ENCODE measurements at places on chromosomes 12 and 14. TPM values are rescaled to one million over a fixed set of nuclear protein-coding genes. Genes with fewer than 3 reads are reported as not detected.

DNA sequence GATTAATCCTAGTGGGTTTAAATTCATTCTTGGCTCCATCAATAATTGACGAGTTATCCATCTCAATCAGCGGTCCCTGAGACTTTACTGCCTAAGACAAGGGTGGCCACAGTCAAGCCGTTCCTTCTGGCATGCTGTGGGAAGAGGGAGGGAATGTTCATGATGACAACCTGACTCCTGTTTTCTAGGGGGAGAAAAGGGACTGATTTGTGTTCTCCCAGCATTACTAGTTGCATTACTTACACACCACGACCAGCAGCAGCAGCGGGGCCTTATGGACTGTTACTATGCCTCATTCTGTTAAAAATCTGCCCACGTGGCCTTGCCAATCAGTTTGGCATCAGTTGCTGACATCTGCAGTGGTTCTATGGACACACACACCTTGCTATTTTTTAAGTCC lies 29.9 kb downstream of the PLEKHG7 start:
- no peak for DNase-seq

The RNASE1 gene
- 61.0 TPM for total RNA-seq

DNA sequence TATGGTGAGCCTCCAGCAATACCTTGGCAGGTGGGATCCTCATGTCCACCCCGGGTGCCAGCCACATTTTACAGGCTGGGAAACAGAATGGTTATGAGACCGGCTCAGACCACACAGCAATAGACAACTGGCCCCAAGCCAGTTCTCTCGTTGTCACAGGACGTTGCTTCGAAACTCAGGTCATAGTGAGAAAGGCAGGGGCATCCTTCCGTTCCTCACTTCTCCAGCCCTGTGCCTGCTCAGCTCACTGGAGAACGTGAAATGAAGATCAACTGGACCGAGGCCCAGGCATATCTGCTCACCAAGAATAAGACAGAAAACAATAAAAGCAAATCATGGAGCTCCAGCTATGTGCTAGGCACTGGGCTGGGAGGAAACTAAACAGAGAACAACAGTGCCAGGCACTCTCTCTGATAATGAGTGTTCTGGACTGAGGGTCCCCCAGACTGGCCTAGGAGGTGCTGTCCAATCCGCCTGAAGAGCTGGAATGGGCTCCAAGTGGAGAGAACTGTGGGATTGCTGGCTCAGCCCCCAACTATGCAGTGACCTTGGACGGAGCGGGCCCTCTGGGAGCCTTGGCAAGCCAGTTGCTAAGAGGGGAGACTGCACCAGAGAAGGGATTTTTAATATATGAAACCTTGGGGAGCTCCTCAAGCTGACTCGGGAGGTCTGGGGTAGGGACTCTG lies 18.8 kb upstream of the FAIM2 start:
- no peak for DNase-seq

GRCh38 chr12:104598342-104599271 lies 141.9 kb downstream of the CHST11 start:
- no peak for DNase-seq

GRCh38 chr12:1591543-1591942 lies 2.8 kb downstream of the FBXL14 start:
- no peak for DNase-seq

The COX14 gene
- total RNA-seq: 73.5 TPM

The CD27 gene
- total RNA-seq: not detected

- DNase-seq: no peak
Measured at GRCh38 chr12:60148831-60149230, 553.0 kb downstream of the SLC16A7 start.

DNA sequence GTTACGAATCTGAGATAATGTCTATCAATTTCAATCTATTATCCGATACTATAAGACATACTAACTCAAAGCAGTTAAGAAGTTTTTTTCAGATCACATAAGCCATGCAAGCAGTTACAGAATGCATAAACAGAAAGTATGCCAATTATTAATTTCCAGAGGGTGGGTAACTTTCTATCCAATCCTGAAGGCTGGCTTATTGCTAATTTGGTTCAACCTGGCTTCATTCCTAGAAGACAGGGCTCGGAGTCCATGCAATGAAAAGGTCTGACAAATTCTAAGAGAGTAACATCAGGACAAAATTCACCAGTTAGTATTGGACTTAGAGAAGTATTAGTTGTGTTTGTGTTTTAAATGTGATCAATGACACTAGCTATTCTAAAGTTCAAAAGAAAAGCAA lies 15.0 kb downstream of the FERMT2 start:
- no peak for DNase-seq

- DNase-seq: peak; percentile 30
Measured at GRCh38 chr14:52551696-52552062, 626 bp downstream of the TXNDC16 start.

DNA sequence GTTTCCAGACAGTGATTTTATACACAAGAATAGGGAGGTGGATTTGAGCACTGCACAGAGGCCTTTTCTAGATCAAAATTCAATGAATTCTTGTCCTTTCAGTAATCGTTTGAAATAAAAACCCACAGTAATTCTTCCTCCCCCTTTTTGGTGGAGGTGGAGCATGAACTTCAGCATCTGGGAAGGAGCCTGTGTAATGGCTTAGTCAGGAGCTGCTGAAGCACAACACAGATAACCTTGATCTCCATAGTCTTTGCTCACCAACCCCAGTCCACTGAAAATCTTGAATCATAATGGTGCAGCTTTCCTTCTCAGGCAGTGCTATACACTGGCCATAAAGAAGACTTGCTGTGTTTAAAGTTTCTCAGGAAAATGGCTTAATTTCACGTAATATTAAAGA lies 6.4 kb upstream of the TBPL2 start:
- DNase-seq: peak; percentile 44

- no peak for DNase-seq
Measured at GRCh38 chr12:107776171-107776570, 1.7 kb downstream of the ASCL4 start.

The KRT75 gene
- total RNA-seq: not detected

The AKAP3 gene
- 3.5 TPM for total RNA-seq

The ARHGAP5 gene
- total RNA-seq: 144 TPM

The PNP gene
- total RNA-seq: 81.2 TPM

- DNase-seq: no peak
Measured at GRCh38 chr14:98908050-98908449, 363.9 kb downstream of the BCL11B start.

- DNase-seq: peak; percentile 10
Measured at GRCh38 chr12:7555752-7556151, 52.2 kb upstream of the CD163 start.
